NCI-H2227 treated with DMSO at 0.1 percent for 48 hours (cell line): ENCODE measurements at places on chromosomes 7 and 10.

- DNase-seq: peak; percentile 43
Measured at GRCh38 chr7:131108212-131108940, 219.3 kb upstream of the MKLN1 start.

DNA sequence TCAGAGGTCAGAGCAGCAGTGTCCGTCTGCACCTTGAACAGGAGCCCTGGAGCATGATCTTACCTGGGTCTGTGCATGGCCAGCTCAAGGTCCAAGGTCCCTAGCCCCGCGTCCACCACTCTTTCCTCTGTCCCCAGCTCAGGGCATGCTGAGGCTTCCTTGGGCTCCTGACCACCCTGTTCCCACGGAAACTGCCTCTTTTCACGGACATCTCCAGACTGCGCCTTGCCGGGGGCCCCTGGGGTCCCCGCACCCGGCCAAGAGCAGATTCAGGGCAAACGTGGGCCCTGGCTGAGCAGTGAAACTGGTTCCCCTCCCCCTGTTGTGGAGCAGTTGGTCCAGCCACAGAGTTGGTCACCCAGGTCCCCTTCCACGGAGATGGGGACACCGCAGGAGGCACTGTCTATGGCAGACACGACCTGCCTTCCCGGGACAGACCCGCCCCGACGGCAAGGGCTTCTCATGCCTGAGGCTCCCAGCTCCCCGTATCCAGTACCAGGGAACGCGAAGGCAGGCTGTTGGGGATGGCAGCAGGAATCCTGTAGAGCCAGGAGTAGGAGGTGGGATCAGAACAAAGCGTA, 217.4 kb upstream of the PPP2R2D start:
- DNase-seq: no peak

DNA sequence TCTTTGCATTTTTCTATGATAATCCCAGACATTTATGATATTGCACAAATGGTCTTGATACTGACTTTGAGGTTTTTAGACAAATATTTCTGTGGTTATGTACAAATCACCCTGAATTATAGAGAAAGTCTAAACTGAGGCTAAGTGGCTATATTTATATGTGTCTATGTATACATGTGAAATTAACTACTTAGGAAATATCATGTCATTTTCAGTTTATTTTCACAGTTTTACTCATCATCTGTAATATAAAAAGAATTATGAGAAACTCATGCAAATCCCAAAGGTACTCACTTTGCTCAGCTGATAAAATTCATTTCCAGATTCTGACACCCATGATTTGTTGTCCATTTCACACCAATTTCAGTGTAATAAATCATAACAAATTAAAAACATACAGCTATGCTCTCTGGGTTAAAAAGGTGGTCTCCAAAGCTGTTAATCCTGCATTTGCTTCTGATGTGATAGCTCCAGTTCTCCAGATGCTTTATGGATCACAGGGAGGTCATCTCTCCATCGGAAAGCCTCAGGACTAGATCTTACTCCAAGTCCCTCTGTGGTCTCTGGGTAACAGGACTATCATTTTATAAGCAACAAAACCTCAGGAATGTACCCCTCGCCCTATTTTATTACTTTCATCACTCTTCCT, 673.9 kb downstream of the PARD3 start:
- no peak for DNase-seq

- DNase-seq: no peak
Measured at GRCh38 chr7:27435461-27435860, 192.9 kb downstream of the EVX1 start.

GRCh38 chr10:30687698-30688213, 58.2 kb upstream of the LYZL2 start:
- DNase-seq: peak; percentile 76

- no peak for DNase-seq
Measured at GRCh38 chr7:121274467-121274866, 54.3 kb upstream of the WNT16 start.

GRCh38 chr7:21336743-21337142, 91.1 kb upstream of the SP4 start:
- no peak for DNase-seq

DNA sequence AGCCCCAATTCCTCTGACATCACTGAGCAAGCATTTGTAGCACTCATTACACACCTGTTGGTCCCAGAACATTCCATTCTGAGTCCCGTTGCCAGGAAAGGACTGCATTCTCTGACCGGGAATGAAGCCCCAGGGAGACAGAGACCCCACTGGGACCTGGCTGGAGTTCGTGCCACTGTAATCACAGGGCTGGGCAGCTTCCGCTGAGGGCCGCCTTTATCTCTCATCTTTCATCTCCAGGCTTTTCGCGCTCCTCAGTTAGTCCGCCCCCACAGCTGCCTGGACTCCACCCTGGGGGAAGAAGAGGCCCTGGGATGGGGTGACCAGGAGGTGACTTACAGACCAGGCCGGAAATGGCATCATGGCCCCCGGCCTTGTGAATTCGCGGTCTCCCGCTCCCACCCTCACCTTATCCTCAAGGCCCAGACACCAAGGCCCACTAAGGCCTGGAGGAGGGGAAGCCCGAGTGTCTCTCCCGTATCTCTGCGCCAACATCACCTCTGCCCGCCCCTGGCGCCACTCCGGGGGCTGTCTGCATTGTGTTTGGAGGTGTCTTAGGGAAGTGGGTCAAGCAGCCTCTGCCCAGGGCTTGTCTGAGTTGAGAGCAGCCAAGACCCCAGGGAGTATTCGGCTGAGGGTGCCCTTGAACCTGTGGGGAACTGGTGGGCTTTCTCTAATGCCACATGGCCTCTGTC, 75.4 kb downstream of the PROSER2 start:
- DNase-seq: no peak

GRCh38 chr10:88456730-88457129, 126.4 kb downstream of the RNLS start:
- DNase-seq: no peak

DNA sequence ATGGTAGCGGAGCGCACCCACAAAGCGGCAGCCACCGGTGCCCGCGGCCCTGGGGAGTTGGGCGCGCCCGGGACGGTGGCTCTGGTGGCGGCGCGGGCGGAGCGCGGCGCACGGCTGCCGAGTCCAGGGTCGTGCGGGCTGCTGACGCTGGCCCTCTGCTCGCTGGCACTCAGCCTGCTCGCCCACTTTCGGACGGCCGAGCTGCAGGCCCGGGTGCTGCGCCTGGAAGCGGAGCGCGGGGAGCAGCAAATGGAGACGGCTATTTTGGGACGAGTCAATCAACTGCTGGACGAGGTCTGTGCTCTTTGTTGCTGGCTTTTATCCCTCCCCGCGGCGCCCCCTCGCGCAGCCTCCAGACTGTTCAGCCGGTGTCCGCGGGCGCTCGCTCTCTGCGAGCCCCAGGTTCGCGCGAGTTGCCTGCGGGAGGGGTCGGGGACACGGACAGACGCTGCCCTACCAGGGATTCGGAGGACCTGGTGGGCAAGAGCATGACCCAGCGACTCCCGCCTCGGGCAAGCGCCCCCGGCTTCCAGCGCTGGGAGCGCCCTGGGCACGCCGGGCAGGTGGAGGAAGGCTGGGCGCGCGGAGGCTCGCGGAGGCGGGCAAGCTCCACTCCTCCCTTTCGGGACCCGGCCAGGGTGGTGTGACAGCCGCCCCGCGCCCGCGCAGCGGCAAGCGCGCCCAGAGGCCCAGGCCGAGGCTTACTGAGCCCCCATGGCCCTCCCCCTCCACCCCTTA, 887 bp downstream of the COL13A1 start:
- peak; percentile 22 for DNase-seq

DNA sequence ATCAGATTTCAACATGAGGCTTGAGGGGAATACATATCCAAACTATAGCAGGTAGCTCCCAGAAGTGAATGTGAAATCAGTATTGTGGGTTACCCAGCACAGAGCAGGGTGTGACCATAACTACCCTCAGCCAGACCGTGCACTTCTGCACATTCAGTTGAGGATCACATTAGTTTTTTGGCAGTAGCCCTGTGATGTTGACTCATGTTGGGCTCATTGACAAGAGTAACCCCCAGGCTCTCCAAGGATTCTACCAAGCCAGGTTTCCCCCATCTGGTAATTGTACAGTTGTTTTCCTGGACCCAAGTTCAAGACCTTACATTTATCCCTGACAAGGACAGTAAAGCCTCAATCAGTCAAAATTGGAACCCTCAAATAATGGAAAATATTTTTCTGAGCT, 11.7 kb upstream of the CPA4 start:
- DNase-seq: no peak

DNA sequence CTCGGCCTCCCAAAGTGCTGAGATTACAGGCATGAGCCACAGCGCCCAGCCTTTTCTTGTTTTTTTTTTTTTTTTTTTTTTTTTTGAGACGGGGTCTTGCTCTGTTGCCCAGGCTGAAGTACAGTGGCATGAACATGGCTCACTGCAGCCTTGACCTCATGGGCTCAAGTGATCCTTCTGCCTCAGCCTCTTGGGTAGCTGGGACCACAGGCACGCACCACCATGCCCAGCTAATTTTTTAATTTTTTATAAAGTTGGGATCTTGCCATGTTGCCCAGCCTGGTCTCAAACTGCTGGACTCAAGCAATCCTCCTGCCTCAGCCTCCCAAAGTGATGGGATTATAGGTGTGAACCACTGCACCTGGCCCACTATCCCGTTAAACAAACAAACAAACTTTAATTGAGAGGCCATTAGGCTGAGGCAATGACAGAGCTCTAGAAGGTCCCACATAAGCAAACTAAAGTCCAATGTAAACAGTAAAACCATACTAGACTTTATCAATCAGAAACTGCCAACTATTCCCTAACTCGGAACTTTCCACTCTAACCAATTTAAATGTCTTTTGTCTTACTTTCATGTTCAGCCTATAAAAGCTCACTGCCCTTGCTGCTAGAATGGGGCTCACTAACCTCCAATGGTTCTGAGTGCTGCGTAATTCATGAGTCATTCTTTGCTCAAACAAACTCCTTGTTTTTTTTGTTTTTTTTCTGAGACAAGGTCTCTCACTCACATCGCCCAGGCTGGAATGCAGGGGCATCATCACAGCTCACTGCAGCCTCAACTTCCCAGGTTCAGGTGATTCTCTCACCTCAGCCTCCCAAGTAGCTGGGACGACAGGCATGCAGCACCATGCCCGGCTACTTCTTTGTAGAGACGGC, 1.9 kb downstream of the DHX32 start:
- DNase-seq: no peak

DNA sequence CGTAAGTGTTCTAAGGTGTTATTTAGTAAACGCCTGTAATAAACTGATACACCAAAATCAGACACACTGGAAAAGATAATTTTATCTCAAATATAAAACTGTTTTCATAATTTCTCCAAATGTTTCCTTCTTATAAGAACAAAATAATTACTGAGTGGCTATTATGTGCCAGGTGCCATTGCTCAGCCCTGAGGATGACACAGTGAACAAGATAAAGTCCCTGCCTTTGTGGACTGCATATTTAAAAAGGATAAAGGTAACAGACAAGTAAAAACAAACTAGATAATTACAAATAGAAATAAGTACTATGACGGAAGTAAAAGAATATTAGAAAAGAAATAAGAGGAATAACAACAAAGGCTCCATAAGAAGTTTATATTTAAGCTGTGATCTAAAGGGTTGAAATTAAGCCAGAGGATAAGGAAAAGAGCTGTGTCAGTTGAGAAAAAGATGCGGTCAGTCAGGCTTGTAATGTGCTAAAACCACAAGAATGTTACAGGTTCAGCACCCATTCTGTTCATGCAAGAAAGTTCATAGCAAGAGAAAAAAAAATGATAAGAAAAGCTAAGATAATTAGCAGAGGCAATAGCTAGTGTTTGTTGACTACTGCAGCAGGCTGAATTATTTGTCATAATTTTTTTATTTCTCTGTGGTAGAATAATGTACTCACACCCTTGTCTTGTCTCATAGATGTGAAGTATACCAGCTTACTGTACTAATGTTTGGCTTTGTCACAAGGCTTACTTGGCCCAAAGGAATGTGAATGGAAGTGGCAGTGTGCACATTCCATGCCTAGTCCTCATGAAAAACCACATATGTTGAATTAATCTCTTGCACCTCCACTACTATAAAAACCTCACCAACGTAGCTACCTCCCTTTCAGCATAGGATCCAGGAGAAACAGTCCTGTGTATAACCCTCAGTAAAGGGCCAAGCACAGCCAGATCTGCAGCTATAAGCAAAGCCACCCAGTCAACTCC, 75.1 kb downstream of the CRPPA start:
- no peak for DNase-seq

DNA sequence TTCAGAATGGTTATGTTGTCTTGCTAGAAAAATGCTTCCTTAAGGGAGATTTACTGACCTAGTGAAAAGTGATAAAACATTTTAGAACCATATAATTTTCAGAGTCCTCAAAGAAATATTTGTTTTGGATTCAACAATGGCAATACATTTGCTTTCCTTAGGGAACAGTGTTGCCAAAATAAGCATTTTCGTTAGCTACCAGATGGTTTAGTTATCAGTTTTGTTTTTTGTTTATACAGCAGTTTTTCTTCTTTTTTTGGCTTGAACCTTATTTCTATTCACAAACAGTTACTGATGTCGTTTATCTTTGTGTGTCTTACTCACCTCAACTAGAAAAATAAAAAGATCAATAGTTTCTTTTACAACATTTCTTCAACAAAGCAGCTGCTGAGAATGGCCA, 48.6 kb downstream of the EXOC4 start:
- no peak for DNase-seq

GRCh38 chr7:139884441-139884840, 55.4 kb downstream of the TBXAS1 start:
- no peak for DNase-seq

GRCh38 chr7:68888971-68889385, 709.3 kb upstream of the AUTS2 start:
- no peak for DNase-seq

DNA sequence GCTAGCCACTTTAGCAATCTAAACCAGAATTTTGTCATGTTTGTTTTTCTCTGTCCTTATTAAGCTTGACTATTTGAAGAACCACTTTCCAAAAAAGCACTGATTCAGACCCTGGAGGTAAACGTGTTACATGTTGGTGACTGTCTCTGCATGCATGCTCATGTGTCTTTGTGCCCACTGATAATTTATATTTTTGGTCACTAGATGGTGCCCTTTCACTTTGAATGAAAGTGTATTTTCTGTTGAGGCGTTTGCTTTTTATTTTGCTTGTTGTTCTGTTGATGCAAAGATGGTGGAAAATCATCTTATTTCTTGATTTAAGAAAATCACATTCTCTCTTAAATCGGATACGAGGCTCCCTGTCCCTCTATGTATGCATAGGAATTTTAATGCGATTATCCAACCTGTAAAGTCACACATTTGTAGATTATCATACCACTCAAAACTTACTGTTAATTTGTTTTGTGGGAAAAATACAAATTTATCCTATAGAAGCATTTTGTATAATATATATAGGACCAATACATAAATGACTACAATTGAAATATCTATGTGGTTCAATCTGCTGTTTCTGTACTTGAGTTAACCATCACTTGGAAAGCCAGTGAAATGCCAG, 269.3 kb downstream of the BICC1 start:
- DNase-seq: peak; percentile 56

DNA sequence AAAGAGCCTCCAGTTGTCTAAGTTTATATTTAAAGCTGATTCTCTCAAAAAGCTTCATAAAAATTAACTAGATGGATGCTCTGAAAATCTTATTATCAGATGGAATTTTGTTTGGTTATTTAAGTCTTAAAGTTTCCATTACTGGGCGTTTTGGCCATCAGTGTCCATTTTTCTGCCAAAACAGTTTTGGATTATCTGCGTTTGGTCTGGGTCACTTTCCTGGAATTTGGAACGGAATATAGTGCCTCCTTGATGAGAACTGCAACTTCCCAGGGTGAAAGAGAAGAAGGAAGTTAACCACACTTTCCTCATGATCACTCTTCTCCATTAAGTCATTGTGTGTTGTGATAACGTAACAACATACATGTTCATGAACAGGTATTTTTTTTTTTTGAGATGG, 764.9 kb upstream of the AUTS2 start:
- DNase-seq: no peak
